AG20443 (cell line): ENCODE measurements at places on chromosomes 7 and 10.

DNA sequence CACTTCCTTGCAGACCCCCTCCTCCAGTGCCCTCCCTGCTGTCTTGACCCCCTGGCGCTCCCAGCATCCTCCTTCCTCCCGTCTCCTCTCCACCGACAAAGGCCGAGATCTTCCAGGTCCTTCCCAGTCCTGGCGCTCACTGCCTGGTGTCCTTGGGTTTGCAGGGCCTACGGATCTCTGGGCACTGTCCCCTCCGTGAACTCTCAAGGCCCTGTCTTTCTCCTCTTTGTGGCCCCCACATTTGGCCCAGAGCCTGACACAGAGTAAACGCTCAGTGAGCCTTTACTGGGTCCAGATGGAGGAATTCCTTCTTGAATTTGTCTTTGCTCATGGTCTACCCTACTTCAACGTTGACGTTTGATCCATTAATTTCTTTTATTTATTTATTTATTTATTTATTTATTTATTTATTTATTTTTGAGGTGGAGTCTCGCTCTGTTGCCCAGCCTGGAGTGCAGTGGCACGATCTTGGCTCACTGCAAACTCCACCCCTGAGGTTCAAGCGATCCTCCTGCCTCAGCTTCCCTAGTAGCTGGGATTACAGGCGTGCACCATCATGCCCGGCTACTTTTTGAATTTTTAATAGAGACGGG lies 29.7 kb downstream of the TMEM270 start:
- DNase-seq: no peak

DNA sequence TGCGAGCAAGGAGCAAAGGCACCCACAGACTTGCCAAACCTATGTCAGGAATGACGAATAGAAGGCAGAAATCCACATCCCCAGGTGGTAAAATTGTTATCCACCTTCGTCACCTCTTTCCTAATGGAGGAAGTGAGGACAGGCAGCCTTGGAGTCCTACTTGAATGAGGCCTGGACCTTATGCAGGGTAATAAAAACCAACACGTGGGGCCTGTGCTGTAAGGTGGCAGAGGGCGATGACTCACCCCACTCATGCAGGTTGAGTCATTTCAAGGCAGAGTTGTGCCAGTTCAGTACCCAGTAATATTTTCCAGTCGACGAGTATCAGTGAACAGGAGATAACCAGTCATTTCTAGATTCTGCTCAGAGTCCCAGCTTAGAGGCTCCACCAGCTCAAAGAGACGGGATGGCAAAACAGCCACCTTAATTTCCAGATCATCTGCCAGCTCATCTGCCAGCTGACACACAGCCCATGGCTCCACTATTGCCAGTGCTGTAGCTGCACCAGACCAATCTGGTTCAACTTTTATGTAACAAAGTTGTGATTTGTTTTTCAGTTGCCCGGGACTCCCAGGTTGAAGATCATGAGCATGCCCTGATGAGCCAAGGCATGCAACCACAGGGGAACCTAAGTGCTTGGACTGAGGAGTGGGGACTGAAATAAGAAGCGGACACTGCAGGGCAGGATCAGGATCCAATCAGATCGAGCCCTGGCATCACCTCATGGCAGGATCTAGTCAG lies 176.2 kb upstream of the ITGB1 start:
- peak; percentile 70 for DNase-seq

DNA sequence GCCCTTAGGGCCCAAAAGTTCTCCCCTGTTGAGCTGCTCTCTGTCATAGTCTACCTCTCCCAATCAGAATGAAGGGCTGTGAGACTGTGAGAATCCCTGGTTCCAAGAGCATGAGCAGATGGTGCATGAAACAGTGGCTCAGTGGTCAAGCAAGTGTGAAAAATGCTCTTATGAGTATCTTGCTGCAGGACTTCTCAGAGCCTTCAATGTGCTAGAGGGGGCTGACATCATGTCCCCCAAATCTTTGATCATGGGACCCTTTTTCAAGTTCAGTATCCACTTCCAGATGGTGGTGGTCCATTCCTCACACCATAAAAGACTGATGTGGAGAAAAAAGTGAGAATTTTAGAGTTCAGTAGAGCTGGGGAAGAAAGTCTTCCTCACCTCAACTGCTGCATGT lies 265.3 kb upstream of the HABP2 start:
- DNase-seq: no peak

DNA sequence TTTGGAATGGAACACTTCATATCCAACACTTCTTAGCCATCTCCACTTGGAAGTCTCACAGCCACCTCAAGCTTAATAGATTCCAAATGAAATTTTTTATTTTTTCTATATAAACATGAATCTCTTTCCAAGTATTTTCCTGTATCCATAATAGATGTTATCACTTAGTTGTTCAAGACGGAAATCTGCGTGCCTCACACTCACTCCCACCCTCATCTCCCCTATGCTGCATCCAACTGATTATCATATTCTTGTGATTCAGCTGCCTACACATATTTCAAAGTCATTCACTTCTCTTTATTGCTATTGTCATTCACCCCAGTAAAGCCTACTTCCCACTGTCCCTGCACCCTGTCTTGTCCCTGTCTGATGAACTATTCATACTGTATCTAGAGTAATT lies 70.2 kb upstream of the MKX start:
- no peak for DNase-seq
